CD8-positive, alpha-beta memory T cell (primary cell): ENCODE measurements at places on chromosomes 1 and 21. TPM values are rescaled to one million over a fixed set of nuclear protein-coding genes. Genes with fewer than 3 reads are reported as not detected.

F13B gene
- not detected for polyA plus RNA-seq

GRCh38 chr1:11735531-11735853 lies 444 bp upstream of the AGTRAP start:
- no peaks in the 10 kb centered on the region for H3K36me3 ChIP-seq

CCDC18 gene
- 9.6 TPM for polyA plus RNA-seq

GRCh38 chr1:54743416-54744226 lies 20.7 kb downstream of the PARS2 start:
- H3K27ac ChIP-seq = no peak overlapping the region
- DNase-seq = no peak
- no peaks in the 10 kb centered on the region for H3K27me3 ChIP-seq
- no peaks in the 10 kb centered on the region for H3K4me1 ChIP-seq
- no peak overlapping the region for H3K4me3 ChIP-seq
- peaks cover 30% of the 10 kb centered on the region for H3K36me3 ChIP-seq

C1orf116 gene
- polyA plus RNA-seq = not detected

- no peaks in the 10 kb centered on the region for H3K27me3 ChIP-seq
- H3K4me3 ChIP-seq = no peak overlapping the region
- H3K36me3 ChIP-seq = no peaks in the 10 kb centered on the region
- H3K27ac ChIP-seq = no peak overlapping the region
Measured at GRCh38 chr1:87712261-87713010, 383.8 kb downstream of the LMO4 start.

- no peak overlapping the region for H3K4me3 ChIP-seq
- no peaks in the 10 kb centered on the region for H3K27me3 ChIP-seq
- no peak overlapping the region for H3K27ac ChIP-seq
- no peaks in the 10 kb centered on the region for H3K36me3 ChIP-seq
- H3K4me1 ChIP-seq = no peaks in the 10 kb centered on the region
- DNase-seq = no peak
Measured at GRCh38 chr1:22767852-22768251, 57.2 kb downstream of the EPHB2 start.

DNA sequence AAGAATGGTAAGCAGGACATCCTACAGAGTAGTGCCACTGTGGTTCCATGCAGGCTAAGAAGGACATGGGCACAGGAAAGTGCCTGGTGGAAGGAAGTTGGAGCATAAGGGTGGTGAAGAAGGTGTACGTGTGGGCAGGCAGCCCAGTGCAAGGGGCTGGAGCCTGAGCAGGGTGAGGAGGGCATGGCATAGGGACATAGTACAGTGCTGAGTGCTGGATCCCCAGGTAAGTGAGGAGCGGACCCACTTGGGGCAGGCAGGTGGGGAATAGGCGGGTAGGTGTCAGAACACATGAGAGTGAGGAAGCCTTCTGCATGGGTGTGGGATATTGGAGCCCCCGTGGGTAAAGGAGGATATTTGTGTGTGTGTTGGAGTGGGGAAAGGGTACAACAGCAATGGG lies 15.7 kb upstream of the LRRC53 start:
- H3K4me3 ChIP-seq = no peak overlapping the region
- DNase-seq = no peak
- H3K4me1 ChIP-seq = no peaks in the 10 kb centered on the region
- no peaks in the 10 kb centered on the region for H3K27me3 ChIP-seq
- H3K27ac ChIP-seq = no peak overlapping the region

KRTAP21-2 gene
- polyA plus RNA-seq = not detected

GRCh38 chr1:61098333-61098732 lies 16.0 kb downstream of the NFIA start:
- H3K4me1 ChIP-seq = no peaks in the 10 kb centered on the region
- no peaks in the 10 kb centered on the region for H3K36me3 ChIP-seq
- H3K4me3 ChIP-seq = no peak overlapping the region

GRCh38 chr1:28278763-28279162 lies 19.4 kb downstream of the SESN2 start:
- H3K27ac ChIP-seq = no peak overlapping the region
- H3K36me3 ChIP-seq = peaks cover 12% of the 10 kb centered on the region
- no peaks in the 10 kb centered on the region for H3K4me1 ChIP-seq
- H3K27me3 ChIP-seq = no peaks in the 10 kb centered on the region

GRCh38 chr1:59994302-59995198 lies 68.0 kb upstream of the CYP2J2 start:
- H3K4me1 ChIP-seq = no peaks in the 10 kb centered on the region
- no peak overlapping the region for H3K27ac ChIP-seq
- H3K27me3 ChIP-seq = no peaks in the 10 kb centered on the region
- no peak overlapping the region for H3K4me3 ChIP-seq

GRCh38 chr1:119097380-119097779 lies 43.1 kb downstream of the WARS2 start:
- no peak overlapping the region for H3K27ac ChIP-seq
- H3K36me3 ChIP-seq = no peaks in the 10 kb centered on the region
- DNase-seq = no peak
- H3K4me3 ChIP-seq = no peak overlapping the region

DNA sequence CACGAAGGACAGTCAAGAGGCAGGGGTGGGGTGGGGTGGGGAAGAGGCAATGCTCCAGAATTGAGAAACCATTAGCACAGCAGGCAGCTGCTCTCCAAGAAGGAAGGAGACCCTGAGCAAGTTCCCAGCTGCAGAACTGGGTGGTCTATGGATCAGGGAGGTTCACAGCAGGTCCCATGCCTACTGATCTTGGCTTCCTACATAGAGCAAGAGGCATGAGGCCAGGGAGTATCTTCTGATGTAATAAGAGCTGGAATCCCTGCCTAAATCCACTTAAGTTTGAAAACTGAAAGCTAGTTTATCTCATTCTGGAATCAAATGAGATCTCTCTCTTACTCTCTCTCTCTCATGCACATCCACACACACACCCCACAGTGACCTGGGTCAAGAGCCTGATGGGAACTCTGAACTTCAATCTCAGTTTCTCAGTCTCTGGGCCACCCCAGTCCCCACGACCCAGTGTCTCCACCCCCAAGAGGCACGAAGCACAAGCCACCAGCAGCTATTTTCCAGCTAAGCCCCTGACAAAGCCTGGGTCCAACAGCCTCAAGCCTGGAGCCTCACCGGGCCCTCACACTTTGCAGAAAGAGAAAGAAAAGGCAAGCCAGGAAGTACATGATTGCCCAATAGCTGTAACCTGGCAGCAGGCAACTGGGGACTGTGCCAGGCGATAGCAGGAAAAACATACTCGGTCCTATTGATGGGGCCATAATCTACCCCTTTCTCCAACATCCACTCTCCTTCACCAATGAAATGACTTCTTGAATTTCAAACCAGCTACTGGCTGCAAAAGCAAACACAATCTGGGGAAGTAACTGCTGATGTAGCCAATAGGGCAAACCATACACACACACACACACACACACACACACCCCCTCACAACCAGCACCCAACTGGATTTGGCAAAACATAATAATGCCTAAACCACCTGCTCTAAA lies 2.2 kb downstream of the NUAK2 start:
- H3K4me3 ChIP-seq = peak overlapping the region; percentile 96
- H3K4me1 ChIP-seq = peaks cover 63% of the 10 kb centered on the region
- H3K27ac ChIP-seq = no peak overlapping the region
- H3K27me3 ChIP-seq = no peaks in the 10 kb centered on the region

- H3K27me3 ChIP-seq = no peaks in the 10 kb centered on the region
- peaks cover 11% of the 10 kb centered on the region for H3K4me1 ChIP-seq
- H3K36me3 ChIP-seq = no peaks in the 10 kb centered on the region
- no peak overlapping the region for H3K4me3 ChIP-seq
Measured at GRCh38 chr1:40857737-40858136, 4.4 kb downstream of the CITED4 start.

DNA sequence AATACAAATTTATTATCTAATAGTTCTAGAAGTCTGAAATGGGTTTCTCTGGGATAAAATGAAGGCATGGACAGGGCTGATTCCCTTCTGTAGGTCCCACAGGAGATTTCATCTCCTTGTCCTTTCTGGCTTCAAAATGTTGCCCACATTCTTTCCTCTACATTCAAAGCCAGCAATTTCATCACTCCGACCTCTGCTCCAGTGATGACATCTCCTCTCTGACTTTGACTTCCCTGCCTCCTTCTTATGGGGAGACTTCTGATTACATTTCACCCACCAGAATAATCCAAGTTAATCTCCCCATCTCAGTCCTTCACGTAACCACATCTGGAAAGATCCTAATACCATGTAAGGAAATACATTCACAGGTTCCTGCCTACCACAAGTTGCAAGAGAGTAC lies 358.0 kb upstream of the C1orf87 start:
- no peaks in the 10 kb centered on the region for H3K36me3 ChIP-seq
- no peak overlapping the region for H3K27ac ChIP-seq
- no peak for DNase-seq
- no peak overlapping the region for H3K4me3 ChIP-seq
- no peaks in the 10 kb centered on the region for H3K4me1 ChIP-seq

- H3K4me1 ChIP-seq = no peaks in the 10 kb centered on the region
- H3K27me3 ChIP-seq = no peaks in the 10 kb centered on the region
- no peaks in the 10 kb centered on the region for H3K36me3 ChIP-seq
- no peak for DNase-seq
- H3K27ac ChIP-seq = no peak overlapping the region
Measured at GRCh38 chr1:175725684-175726083, 17.7 kb downstream of the TNR start.

KRTAP19-3 gene
- polyA plus RNA-seq = not detected

PHF13 gene
- 4.9 TPM for polyA plus RNA-seq

GRCh38 chr1:98057236-98057910 lies 136.5 kb upstream of the DPYD start:
- no peak overlapping the region for H3K27ac ChIP-seq
- DNase-seq = no peak
- H3K36me3 ChIP-seq = no peaks in the 10 kb centered on the region

DNA sequence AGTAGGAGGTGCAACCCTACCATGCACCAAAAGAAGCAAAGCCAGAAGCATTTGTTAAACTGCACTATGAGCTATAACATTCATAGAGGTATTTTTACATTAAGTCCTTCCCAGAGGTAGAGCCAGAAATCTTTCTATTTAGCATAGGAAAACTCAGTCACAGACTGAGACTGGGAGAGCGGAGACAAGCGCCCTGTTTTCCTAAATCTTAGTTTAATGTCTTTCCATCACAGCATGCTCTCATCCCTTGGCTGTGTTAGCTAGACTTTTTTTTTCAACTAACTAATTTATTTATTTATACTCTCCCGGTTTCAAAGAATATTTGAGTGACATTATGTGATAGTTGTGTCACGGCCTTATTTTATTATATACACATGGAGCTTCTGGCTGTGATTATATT lies 304.1 kb downstream of the LMX1A start:
- no peaks in the 10 kb centered on the region for H3K27me3 ChIP-seq
- no peak overlapping the region for H3K27ac ChIP-seq
- no peaks in the 10 kb centered on the region for H3K36me3 ChIP-seq
- DNase-seq = no peak
- H3K4me3 ChIP-seq = no peak overlapping the region

DNA sequence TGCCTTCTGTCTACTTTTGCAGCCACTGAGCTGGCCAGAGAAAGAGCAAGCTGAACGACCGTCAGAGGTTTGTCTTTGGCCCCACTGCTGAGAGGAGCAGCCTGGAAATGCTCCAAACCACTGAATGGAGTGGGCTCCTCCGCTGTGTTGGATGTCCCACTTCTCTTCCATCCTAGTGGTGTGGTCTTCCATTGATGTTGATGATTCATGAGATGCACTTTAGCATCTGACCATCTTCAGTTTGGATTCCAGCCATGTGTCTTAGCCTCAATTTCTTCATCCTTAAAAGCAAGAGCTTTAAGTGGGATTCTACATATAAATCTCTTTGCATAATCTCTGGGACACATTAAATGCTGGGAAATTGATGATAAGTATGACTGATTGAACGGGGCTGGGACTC lies 276.9 kb downstream of the SIPA1L2 start:
- no peaks in the 10 kb centered on the region for H3K36me3 ChIP-seq
- DNase-seq = no peak
- no peak overlapping the region for H3K4me3 ChIP-seq

LCE2A gene
- not detected for polyA plus RNA-seq

DNA sequence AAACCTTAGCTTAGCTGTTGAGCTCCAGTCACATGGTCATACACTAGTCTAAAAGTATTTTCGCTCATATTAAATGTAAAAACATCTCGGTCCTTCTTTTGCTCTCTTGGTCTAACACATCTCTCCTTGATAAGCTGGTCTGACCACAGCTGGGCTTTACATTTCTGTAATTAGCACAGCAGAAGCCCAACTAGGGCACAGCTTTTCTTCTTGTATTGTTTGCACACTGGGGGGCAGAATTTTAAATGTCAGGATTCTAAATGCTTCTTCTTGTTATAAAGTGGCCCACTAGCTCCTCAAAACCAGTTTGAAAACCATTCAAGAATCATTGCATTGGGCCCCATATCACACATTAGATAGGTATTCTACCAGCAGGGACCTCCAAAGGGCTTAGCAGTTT lies 289.1 kb upstream of the PKN2 start:
- H3K36me3 ChIP-seq = no peaks in the 10 kb centered on the region
- no peaks in the 10 kb centered on the region for H3K27me3 ChIP-seq
- H3K4me3 ChIP-seq = no peak overlapping the region
- no peak overlapping the region for H3K27ac ChIP-seq
- no peaks in the 10 kb centered on the region for H3K4me1 ChIP-seq

MXRA8 gene
- 0.61 TPM for polyA plus RNA-seq

AVPR1B gene
- not detected for polyA plus RNA-seq

PGBD5 gene
- not detected for polyA plus RNA-seq

DNA sequence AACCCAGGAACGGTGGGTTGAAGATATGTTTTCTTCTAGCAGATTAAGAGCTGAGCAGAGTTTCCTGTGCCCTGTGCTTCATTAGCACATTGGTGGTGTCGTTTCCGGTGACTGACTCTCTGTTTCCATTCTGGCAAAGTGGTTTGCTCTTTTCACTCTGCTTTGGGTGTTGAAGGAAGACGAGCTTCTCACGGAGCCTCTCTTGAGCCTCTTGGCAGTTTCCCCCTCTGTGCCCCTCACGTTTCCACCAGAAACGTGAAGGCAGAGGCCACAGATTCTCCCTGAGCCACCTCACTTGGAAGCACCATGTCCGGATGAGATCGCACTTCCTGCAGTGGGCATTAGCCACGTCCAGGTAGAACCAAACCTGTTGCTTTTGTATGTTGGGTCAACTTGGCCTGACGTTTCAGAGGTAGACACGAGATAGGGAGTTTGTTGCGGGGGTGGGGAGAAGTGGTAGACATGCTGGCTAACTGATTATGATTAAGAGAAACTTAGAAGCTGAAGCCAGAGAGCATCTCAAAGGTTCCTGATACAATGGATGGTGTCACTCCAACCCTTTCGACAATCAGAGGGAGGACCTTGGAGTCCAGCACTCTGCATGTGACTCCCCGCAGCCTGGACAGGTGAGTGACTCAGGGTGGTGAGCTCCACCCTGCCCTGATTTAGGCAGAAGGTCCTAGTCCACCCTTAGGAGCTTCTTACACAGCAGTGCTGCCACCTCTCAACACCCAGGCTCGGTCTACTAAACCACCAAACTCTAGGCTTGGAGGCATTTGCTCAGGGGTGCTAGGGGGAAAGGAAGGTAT lies at the start of gene LAX1:
Gene LAX1, plus strand, starts transcription at position 155 of the 809 bp plus-strand sequence. Its CDS starts 383 bp downstream, at position 538.
- H3K4me3 ChIP-seq = peak within 1 kb of the TSS; percentile 82
- H3K36me3 ChIP-seq = no peaks in the 10 kb centered on the region
- peaks cover 55% of the 10 kb centered on the region for H3K4me1 ChIP-seq
- peak; percentile 63 for DNase-seq
- no peaks in the 10 kb centered on the region for H3K27me3 ChIP-seq
- H3K27ac ChIP-seq = peak within 1 kb of the TSS; percentile 78

METTL25B gene
- polyA plus RNA-seq = 4.2 TPM

MMP23B gene
- polyA plus RNA-seq = 3.4 TPM
